ENCODE measurements at places on chromosomes 4 and X. TPM values are rescaled to one million over a fixed set of nuclear protein-coding genes. Genes with fewer than 3 reads are reported as not detected.

GRCh38 chr4:47235721-47236120 lies 204.4 kb downstream of the GABRB1 start:
- H3K4me3 ChIP-seq, result no peak overlapping the region
- no peaks in the 10 kb centered on the region for H3K27me3 ChIP-seq
- no peaks in the 10 kb centered on the region for H3K4me1 ChIP-seq
- no peak overlapping the region for H3K27ac ChIP-seq
- H3K36me3 ChIP-seq, result no peaks in the 10 kb centered on the region

GRCh38 chr4:79027656-79028055 lies 88.4 kb upstream of the PAQR3 start:
- H3K36me3 ChIP-seq, result no peaks in the 10 kb centered on the region
- H3K27me3 ChIP-seq, result no peaks in the 10 kb centered on the region
- H3K27ac ChIP-seq, result no peak overlapping the region
- H3K4me1 ChIP-seq, result no peaks in the 10 kb centered on the region
- no peak overlapping the region for H3K4me3 ChIP-seq

Gene TMEM164
- 15.0 TPM for total RNA-seq

DNA sequence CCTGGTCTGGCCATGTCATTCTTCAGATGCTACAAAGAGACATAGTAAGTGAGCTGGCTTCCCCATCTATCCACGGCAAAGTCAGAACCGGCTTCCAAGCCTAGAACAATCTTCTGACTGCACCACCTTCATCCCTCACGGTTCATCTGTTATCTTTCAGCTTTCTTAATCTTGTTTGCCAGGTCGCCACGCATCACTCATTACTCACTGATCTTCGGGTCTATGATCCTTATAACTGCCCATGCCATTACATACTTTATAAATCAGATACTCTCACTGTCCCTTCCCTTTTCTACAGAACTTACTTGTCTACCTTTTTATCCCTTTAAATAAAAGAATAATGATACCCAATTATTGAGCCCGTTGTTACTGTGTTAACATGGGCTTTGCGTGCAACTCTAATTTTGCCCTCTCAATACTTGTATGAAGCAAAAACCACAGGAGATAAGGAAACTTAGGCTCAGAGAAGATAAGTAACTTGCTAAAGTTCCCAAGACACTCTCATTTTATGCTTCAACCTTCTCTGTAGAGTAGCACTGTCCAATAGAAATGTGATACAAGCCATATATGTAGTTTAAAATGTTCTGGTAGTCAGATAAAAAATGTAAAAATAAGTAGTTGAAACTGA lies 171.7 kb downstream of the AMELX start:
- no peaks in the 10 kb centered on the region for H3K36me3 ChIP-seq
- H3K27ac ChIP-seq, result no peak overlapping the region
- no peak for DNase-seq
- no peaks in the 10 kb centered on the region for H3K27me3 ChIP-seq
- H3K4me3 ChIP-seq, result no peak overlapping the region

Gene COL4A6
- under 0.01 TPM for total RNA-seq

GRCh38 chr4:88211473-88212252 lies 53.2 kb upstream of the ABCG2 start:
- H3K4me3 ChIP-seq, result no peak overlapping the region
- no peaks in the 10 kb centered on the region for H3K4me1 ChIP-seq
- no peak for DNase-seq

DNA sequence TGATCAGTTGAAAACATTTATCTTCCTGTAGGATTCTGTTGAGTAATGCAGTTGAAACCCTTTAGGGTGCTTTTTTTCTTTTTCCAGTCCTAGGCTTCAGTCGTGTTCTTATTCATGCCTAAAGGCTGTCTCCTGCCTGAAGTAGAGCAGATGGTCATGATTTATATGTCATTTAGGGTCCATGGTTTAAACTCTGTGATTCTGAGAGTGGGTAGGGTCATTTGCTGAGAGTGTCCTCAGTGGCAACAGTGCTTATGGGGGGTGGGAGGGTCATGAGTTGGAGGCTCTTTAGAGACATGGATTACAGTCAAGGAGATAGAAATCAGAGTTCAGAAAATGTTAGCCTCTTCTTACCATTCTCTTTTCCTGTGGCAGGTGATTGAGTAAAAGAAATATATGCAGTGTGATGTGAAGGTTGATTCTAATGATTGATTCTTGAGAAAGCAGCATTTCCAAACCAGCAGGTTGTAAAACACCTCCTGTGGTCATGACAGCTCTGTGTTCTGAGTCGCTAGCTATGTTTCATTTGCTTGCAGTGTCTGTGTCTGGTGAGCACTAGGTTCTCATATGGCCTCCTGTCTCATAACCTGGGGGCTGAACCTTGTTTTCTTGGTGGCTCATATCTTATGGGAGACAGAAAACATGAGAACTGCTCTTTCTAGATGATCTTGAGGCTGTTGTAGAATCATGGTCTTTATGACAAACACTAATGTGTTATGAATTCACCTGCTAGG lies 60.4 kb downstream of the JADE1 start:
- H3K4me3 ChIP-seq, result no peak overlapping the region
- peaks cover 91% of the 10 kb centered on the region for H3K36me3 ChIP-seq
- no peak overlapping the region for H3K27ac ChIP-seq
- no peaks in the 10 kb centered on the region for H3K27me3 ChIP-seq
- H3K4me1 ChIP-seq, result no peaks in the 10 kb centered on the region

- no peaks in the 10 kb centered on the region for H3K4me1 ChIP-seq
- peaks cover 40% of the 10 kb centered on the region for H3K36me3 ChIP-seq
- peak; percentile 42 for DNase-seq
- no peaks in the 10 kb centered on the region for H3K27me3 ChIP-seq
Observed at GRCh38 chrX:1442724-1443367, 9.9 kb downstream of the ASMTL start.
